Heart right ventricle (tissue), 16 donors: ENCODE measurements at places on chromosomes 5 and 9. TPM values are rescaled to one million over a fixed set of nuclear protein-coding genes. Genes with fewer than 3 reads are reported as not detected.

The PPP3R2 gene
- total RNA-seq: not detected

GRCh38 chr5:587403-587802 is 24.7 kb upstream of the CEP72 start:
- no peak for DNase-seq

The LIX1 gene
- total RNA-seq: not detected

- no peak for DNase-seq
Measured at GRCh38 chr9:15357050-15357653, 50.1 kb upstream of the TTC39B start.
